COLO829 (cell line): ENCODE measurements at places on chromosomes 7 and 10.

DNA sequence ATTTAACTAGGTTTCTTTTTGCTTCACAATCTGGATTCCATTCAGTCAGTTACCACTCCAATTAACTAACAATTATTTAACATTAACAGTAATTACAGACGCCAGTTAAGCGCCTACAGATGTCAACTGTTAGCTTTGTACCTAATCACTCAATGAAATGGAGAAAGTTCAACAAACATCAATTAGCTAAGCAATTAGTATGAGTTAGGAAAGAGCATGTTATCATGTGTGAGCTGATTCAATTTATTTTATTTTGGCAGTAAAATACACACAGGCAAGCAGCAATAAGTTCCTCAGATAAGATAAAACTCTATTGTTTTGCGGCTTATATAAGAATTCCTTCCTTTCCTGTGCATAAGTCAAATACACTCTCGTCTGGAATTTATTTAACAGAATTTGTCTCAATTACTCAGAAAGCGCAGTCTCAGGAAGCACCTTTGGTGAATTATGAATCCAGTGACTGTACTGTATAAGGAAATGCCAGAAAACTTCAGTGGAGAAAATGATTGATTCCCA is 427.1 kb upstream of the GALNT17 start:
- DNase-seq = no peak

- no peak for DNase-seq
Observed at GRCh38 chr7:92647652-92648051, 57.5 kb upstream of the FAM133B start.

- no peak for DNase-seq
Observed at GRCh38 chr7:85392789-85393188, 205.9 kb upstream of the SEMA3D start.

GRCh38 chr10:122029499-122030199 is 40.7 kb downstream of the TACC2 start:
- DNase-seq = no peak

DNA sequence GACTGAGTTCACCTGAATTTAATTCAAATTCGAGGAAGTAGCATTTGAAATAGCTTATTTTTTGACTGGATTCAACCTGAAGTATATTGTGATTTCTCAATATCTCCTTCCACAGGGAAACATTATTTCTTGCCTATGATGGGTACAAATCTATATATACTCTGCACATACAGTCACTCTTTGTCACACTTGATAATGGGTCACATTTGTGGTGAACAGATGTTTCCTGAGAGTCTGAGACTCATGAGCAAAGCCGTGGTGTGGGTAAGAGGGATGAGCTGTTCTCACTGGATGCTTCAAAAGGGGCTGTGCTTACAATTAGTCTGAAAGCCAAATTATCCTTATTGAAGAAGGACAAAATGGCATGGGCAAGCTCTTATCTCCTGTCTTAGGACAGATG is 18.0 kb upstream of the TBXAS1 start:
- DNase-seq = no peak

DNA sequence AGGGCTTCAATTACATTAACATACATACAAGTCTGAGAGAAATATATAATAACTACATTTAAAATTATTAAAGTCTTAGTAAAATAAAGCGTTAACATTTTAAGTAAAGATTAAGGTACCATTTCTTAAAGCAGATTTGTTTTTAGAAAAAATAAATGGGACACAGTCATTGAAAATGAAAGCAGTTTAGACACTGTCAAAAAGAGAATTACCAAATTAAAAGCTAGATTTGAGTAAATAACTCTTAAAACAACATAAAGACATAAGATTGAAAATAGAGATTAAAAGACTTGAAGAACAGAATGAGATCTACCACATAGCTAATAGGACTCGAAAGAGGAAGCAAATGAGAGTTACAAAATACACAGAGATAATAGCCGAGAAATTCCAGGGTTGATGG is 562.2 kb upstream of the FOXK1 start:
- no peak for DNase-seq
